Immature natural killer cell (primary cell): ENCODE measurements at places on chromosomes 1 and 21. TPM values are rescaled to one million over a fixed set of nuclear protein-coding genes. Genes with fewer than 3 reads are reported as not detected.

The HES3 gene
- polyA plus RNA-seq = not detected

The USH2A gene
- polyA plus RNA-seq = not detected

- H3K4me3 ChIP-seq = no peak overlapping the region
- peaks cover 9% of the 10 kb centered on the region for H3K27me3 ChIP-seq
- no peaks in the 10 kb centered on the region for H3K36me3 ChIP-seq
- no peaks in the 10 kb centered on the region for H3K4me1 ChIP-seq
Measured at GRCh38 chr1:47742890-47743760, 254.1 kb downstream of the TRABD2B start.

DNA sequence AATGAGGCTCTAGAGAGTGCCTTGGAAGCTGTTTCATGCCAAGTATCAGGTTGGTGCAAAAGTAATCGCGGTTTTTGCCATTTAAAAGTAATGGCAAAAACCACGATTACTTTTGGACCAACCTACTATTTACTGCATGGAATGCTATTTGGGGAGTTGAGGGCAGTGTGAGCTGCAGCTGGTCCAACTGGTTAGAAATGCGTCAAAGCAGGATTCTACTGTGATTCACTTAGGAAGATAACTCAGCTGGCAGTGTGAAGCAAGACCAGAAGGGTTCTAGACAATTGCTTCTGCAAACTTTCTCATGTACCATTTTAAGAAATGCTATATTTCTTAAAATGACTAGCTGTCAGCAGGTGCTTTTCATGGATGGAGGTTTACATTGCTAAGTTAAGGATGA is 21.2 kb upstream of the PLA2G2C start:
- peaks cover 7% of the 10 kb centered on the region for H3K4me1 ChIP-seq
- H3K36me3 ChIP-seq = no peaks in the 10 kb centered on the region
- no peak for DNase-seq
- peaks cover 12% of the 10 kb centered on the region for H3K27me3 ChIP-seq

- peaks cover 3% of the 10 kb centered on the region for H3K36me3 ChIP-seq
- peak overlapping the region; percentile 79 for H3K27ac ChIP-seq
- H3K4me3 ChIP-seq = no peak overlapping the region
- peaks cover 38% of the 10 kb centered on the region for H3K4me1 ChIP-seq
Measured at GRCh38 chr1:12583484-12583883, 34.5 kb downstream of the DHRS3 start.

DNA sequence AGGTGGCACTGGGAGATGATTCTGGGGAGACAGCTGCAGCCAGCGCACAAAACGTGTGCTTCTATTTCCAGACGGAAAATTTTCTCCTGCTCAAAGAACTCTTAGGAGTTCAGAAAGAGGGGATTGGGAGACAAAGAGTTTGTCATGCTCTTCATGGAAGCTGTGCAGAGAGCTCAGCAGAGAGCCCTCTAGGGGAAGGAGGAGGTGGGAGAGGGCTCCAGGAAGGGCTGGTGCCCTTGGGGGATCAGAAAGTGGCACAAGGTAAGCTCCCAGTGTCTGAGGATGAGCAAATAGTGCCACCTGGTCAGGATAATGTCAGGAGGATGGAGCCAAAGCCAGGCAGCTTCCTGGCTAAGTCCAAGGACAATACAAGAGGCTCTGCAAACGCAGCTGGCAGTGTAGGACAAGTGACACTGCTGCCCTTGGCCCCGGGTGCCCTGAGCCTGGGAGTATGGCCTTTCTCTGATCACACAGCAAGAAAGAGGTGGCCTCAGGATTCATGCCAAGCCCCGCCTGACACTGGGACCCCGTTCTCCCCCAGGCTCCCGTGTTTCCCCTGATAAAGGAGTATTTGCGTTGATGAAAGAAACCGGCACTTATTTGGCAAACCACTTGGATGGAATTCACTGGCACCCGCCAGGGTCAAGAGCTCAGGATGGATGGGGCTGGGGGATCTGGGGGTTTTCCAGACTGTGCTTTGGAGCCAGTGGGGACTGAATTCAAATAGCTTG is 254.0 kb downstream of the PTPRU start:
- no peaks in the 10 kb centered on the region for H3K36me3 ChIP-seq
- no peak for DNase-seq
- no peaks in the 10 kb centered on the region for H3K4me1 ChIP-seq
- no peaks in the 10 kb centered on the region for H3K27me3 ChIP-seq
- H3K4me3 ChIP-seq = no peak overlapping the region
- no peak overlapping the region for H3K27ac ChIP-seq
